GM03348 (cell line): ENCODE measurements at places on chromosomes 5 and 9.

GRCh38 chr9:801399-802071 lies 40.0 kb upstream of the DMRT1 start:
- DNase-seq, result no peak

- no peak for DNase-seq
Observed at GRCh38 chr9:19828576-19829109, 39.8 kb upstream of the SLC24A2 start.

- no peak for DNase-seq
Observed at GRCh38 chr9:33135031-33135461, 32.1 kb downstream of the B4GALT1 start.

- DNase-seq, result no peak
Observed at GRCh38 chr5:168743617-168744016, 164.4 kb upstream of the PANK3 start.

GRCh38 chr5:146342882-146343865 lies 4.5 kb downstream of the POU4F3 start:
- DNase-seq, result no peak

- no peak for DNase-seq
Observed at GRCh38 chr5:156798201-156798600, 51.9 kb upstream of the PPP1R2B start.
